Activated T-cell treated with anti-CD3 and anti-CD28 coated beads, Interleukin-2, amount 50 U/mL, for 72 hours (primary cell): ENCODE measurements at places on chromosomes 2 and 18. TPM values are rescaled to one million over a fixed set of nuclear protein-coding genes. Genes with fewer than 3 reads are reported as not detected.

DNA sequence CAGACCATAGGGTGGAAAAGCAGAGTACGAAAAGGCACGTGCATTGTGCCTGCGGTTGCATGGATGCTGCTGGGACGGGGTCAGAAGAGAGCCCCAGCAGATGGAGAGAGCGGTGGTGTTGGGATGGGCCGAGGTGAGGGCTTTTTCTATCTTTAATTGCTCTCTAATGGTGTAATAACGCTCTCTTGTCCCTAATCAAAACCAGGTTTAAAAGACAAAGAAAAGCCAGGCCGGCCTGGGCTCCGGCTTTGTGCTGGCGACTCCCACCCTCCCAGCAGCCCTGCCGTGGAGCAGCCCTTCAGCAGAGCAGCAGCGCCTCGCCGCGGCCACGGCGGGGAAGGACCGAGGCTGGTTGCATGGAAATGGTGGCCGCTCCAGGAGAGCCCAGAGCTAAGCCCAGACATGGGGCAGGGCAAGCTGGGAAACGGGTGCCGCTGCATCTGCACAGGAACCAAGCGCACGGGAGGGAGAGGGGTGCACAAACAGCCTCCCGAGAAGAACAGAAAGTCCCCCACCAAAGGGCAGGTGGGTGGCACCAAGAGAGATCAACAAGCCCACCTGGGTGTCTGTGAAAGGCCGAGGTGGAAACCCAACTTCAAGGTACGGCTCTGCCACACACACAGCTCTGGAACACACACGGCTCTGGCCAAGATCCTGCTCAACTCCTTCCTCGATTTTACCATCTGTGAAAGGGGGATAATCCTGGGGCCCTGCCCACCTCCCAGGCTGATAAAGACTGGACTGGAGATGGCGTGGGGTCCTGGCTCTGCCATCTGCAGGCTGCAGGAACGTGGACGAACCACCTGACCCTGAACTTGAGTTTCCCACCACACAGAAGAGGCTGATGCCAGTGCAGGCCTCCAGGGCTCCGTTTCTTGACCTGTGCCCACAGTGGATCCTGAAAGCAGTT lies 15.0 kb downstream of the HS1BP3 start:
- H3K4me3 ChIP-seq = no peak overlapping the region
- DNase-seq = peak; percentile 74
- peak overlapping the region; percentile 16 for H3K27ac ChIP-seq
- peaks cover 5% of the 10 kb centered on the region for H3K4me1 ChIP-seq
- peaks cover 2% of the 10 kb centered on the region for H3K36me3 ChIP-seq

DNA sequence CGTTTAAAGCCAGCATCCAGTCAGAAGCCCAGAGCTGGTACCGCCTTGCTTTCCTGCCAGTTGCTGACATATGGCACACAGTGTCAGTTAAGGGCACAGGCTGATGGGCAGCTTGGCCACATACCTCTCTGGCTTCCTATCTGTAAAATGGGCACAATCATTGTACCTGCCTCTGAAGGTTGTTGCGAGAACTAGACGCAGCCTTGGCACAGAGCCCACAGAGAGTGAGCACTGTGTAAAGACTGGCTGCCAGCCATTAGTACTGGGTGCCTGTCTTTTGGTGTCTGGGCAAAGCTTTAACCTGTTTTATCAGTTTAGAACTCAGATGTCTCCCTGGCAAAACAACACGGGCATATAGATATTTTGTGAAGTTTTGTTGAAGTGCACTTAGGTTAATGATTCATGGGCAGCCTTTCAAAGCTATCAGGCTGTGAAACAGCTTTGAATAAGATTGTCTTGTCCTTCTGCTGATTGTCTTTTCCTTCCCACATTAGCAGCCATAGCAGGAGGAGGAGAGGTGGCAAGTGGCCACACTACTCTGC lies 269.5 kb downstream of the NEDD4L start:
- H3K4me3 ChIP-seq = no peak overlapping the region
- peaks cover 13% of the 10 kb centered on the region for H3K27me3 ChIP-seq
- H3K27ac ChIP-seq = no peak overlapping the region
- no peaks in the 10 kb centered on the region for H3K36me3 ChIP-seq
- no peak for DNase-seq
- H3K4me1 ChIP-seq = peaks cover 39% of the 10 kb centered on the region

GRCh38 chr2:68925295-68925896 lies 27.3 kb downstream of the GKN2 start:
- H3K27ac ChIP-seq = no peak overlapping the region
- H3K4me3 ChIP-seq = no peak overlapping the region
- no peaks in the 10 kb centered on the region for H3K36me3 ChIP-seq
- peak; percentile 59 for DNase-seq
- H3K4me1 ChIP-seq = peaks cover 6% of the 10 kb centered on the region

DNA sequence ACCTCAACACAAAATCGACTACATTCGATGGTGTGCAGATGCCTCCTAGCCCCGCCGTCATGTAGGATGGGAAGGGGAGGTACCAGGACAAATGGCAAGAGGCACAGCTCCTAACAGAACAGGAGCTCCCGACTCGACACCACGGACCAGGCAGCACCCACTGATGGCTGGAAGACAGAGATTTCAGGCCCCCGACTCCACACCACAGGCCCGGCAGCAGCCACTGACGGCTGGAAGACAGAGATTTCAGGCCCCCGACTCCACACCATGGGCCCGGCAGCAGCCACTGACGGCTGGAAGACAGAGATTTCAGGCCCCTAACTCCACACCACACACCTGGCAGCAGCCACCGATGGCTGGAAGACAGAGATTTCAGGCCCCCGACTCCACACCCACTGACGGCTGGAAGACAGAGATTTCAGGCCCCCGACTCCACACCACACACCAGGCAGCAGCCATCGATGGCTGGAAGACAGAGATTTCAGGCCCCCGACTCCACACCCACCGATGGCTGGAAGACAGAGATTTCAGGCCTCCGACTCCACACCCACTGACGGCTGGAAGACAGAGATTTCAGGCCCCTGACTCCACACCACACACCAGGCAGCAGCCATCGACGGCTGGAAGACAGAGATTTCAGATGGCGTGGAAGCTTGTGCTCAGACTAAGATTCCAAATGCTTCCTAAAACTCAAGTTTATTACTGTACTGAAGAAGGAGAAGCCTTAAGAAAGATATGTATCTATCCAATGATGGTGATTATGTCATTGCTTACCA lies 135.5 kb downstream of the EIPR1 start:
- no peak for DNase-seq
- H3K4me3 ChIP-seq = peak overlapping the region; percentile 56
- peaks cover 1% of the 10 kb centered on the region for H3K36me3 ChIP-seq
- no peak overlapping the region for H3K27ac ChIP-seq

DNA sequence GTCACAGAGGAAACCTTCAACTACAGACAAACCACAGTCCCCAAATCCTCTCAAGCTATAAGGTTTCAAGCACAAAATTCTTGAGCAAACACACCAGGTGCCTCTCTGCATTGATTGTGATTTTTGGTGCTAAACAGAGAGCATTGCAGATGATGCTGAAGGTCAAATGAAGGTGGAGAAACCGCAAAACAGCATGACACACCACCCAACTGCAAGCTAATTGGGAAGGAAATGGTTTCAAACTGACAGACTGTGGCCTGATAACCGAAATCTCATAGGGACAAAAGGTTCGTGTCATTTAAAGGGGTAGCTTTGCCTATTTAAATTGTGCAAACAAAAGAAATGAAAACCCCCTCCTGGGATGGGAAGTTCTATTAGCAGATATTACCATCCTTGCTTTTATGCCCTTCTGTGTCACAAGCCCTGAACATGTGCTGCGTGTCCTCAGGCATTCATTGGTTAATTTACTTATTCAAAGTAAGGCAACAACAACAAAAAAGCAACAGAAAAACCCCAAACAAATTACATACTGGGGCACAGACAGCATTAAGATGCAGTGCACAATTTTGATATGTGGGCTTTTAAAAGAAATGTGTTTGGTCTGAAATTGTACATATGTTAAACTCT lies 154.9 kb downstream of the AQP4 start:
- H3K27me3 ChIP-seq = peaks cover 6% of the 10 kb centered on the region
- peak; percentile 0 for DNase-seq

DNA sequence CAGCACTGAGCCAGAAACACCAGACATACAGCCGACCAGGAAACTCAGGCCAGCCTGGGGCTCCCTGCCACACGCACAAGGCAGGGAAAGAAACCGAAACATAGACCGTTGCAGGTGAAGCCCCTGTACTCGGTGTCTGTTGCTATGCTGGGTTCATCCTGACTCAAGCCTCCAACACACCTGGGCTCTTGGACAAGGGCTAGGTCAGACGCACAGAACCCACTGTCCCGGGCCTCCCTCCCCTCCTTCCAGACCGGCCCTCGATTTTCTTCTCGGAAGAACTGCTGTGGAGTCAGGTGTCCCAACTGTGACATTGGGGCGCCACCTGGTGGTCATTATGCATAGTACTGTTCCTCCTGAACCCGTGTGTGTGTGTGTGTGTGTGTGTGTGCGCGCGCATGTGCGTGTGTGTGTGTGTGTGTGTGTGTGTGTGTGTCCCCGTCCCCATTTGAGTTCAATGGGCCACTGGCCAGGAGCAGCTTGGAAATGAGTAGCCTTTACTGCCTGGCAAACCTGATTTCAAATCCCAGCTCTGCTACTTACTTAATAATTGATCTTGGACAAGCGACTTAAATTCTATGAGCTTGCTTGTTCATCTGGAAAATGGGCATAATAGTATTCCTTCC lies 55.4 kb upstream of the GLI2 start:
- DNase-seq = peak; percentile 72
- H3K27me3 ChIP-seq = peaks cover 10% of the 10 kb centered on the region
- H3K4me1 ChIP-seq = no peaks in the 10 kb centered on the region
- no peak overlapping the region for H3K27ac ChIP-seq
- no peaks in the 10 kb centered on the region for H3K36me3 ChIP-seq

- peaks cover 4% of the 10 kb centered on the region for H3K27me3 ChIP-seq
- H3K27ac ChIP-seq = no peak overlapping the region
- no peak for DNase-seq
- H3K36me3 ChIP-seq = no peaks in the 10 kb centered on the region
- no peaks in the 10 kb centered on the region for H3K4me1 ChIP-seq
Observed at GRCh38 chr2:85178154-85178553, 45.0 kb downstream of the TCF7L1 start.

GRCh38 chr2:97948926-97949325 lies 46.8 kb downstream of the TMEM131 start:
- no peak for DNase-seq
- H3K4me1 ChIP-seq = peaks cover 52% of the 10 kb centered on the region
- no peak overlapping the region for H3K27ac ChIP-seq
- no peaks in the 10 kb centered on the region for H3K27me3 ChIP-seq
- no peak overlapping the region for H3K4me3 ChIP-seq

DNA sequence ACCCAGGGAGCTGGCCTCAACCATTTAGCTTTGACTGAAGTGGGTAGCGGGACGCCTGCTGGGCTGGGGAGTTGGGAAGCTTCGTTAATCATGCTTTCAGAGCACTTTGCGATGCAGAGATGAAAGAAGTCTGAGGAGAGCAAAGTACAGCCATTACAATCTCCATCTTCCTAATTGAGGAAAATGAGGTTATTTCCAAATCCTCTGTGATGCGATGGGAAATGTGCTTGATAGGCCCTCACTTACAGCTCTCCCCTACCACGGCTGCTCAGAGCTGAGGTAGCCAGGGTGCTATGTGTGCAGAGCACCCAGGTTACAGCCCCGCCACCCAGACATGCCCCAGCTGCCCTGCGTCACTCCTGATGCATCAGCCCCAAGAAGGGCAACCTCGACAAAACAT lies 326.5 kb upstream of the KLHL29 start:
- no peaks in the 10 kb centered on the region for H3K27me3 ChIP-seq
- no peak overlapping the region for H3K27ac ChIP-seq
- no peaks in the 10 kb centered on the region for H3K36me3 ChIP-seq
- H3K4me3 ChIP-seq = no peak overlapping the region

DNA sequence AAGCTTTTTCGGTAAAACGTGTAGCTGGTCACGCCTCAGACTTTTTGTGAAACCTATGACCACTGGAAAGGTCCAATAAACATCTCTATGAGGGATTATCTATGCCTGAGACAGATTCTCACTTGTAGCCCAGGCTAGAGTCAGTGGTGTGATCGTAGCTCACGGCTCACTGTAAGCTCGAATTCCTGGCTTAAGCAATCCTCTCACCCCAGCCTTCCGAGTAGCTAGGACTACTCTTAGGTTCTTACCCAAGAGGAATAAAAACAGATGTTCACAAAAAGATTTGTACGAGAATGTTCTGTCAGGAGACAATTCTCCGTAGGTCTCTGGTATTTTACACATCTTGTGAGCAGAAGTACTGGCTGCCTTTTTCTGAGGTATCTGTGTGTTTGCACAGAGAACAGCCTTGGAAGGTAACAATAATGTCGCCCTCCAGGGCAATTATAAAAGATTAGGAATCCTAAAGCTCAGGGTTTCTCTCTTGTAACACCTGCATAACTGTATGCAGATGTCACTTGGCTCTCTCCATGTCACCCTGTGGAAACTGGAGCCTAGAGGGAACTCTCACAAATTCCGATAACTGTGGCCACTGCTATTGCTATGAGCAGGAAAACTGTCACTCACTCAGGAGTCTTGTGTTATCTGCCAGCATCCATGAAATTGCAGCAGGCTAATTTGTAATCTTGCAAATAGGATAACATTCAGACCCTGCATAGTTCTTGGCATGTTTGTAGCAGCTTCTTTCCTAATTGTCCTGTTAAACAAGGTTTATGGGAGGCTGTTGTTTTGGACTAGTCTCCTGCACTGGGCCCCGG lies 25.5 kb upstream of the RALBP1 start:
- DNase-seq = no peak
- peaks cover 6% of the 10 kb centered on the region for H3K27me3 ChIP-seq
- H3K4me1 ChIP-seq = no peaks in the 10 kb centered on the region
- H3K4me3 ChIP-seq = no peak overlapping the region
- H3K36me3 ChIP-seq = peaks cover 5% of the 10 kb centered on the region
- H3K27ac ChIP-seq = no peak overlapping the region

GRCh38 chr2:10753156-10753555 lies 31.7 kb downstream of the ATP6V1C2 start:
- no peak overlapping the region for H3K27ac ChIP-seq
- DNase-seq = no peak
- no peaks in the 10 kb centered on the region for H3K27me3 ChIP-seq
- H3K4me1 ChIP-seq = no peaks in the 10 kb centered on the region

DNA sequence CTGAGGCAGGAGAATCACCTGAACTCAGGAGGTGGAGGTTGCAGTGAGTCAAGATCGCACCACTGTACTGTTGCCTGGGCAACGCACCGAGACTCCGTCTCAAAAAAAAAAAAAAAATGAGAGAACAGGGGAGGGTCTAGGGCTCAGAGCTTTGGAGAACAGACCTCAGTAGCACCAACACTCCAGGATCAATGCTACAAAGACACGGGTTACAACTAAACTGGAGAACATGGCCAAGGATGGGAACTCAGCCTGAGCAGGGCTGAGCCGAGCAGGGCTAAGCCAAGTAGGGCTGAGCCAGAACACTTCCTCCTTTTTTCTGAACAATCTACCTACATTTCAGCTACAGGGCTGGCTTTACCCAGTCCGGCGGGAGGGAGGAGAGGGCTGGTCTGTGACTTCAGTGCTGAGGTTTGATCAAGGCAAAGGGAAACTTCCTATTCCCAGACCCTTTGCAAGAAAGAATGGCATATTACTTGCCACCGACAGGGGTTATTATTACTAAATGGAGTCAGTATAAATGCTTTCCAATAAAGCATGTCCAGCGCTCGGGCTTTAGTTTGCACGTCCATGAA lies 2.9 kb upstream of the CASP8 start:
- peak; percentile 44 for DNase-seq
- H3K4me1 ChIP-seq = peaks cover 90% of the 10 kb centered on the region
- peak overlapping the region; percentile 95 for H3K4me3 ChIP-seq
- peaks cover 11% of the 10 kb centered on the region for H3K36me3 ChIP-seq

The RASGRP3 gene
- total RNA-seq = 3.1 TPM

The POTEJ gene
- total RNA-seq = not detected

The NDUFV2 gene
- total RNA-seq = 497 TPM
